GM23338 (cell line): ENCODE measurements at places on chromosomes 13 and 19.

DNA sequence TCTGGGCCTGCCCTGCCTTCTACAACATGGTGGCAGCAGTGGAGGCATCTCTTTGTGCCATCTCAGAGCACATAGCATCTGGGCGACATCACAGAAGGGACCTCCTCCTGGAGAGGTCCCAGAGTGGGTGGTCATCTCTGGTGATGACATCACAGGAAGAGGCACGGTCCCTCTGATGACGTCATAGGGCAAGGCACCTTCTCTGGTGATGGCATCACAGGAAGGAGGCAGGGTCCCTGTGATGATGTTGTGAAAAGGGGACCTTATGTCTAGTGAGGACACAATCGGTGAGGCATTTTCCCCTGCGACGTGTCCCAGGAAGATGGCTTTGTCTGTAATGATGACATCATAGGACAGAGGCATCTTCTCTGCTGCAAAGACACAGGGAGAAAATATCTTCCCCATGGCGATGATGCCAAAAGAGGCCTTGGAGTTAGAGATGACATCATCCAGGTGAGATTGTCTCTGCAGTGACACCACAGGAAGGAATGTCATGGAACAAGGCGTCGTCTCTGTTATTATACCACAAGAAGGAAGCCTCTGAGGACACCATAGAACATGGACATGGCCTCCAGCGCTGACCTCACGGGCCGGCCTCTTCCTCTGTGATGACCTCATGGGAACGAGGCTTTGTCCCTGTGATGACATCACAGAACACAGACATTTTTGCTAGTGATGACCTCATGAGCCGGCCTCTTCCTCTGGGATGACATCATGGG is 10.7 kb downstream of the SHISA7 start:
- DNase-seq: no peak

- DNase-seq: peak; percentile 33
Observed at GRCh38 chr13:110388108-110388943, 81.2 kb downstream of the COL4A2 start.

DNA sequence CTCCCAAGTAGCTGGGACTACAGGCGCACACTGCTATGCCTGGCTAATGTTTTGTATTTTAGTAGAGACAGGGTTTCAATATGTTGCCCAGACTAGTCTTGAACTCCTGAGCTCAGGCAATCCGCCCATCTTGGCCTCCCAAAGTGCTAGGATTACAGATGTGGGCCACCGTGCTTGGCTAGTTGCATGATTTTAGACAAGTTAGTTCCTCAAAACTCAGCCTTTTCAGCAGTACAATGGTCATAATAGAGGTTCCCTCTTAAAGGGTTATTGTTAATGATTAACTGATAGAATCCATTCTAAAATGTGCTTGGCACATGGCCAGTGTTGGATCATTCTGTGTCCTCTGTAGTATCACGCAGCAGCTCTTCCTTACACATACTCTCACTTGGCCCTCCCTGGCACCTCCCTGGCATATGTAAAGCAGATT is 19.5 kb upstream of the IFT88 start:
- no peak for DNase-seq

DNA sequence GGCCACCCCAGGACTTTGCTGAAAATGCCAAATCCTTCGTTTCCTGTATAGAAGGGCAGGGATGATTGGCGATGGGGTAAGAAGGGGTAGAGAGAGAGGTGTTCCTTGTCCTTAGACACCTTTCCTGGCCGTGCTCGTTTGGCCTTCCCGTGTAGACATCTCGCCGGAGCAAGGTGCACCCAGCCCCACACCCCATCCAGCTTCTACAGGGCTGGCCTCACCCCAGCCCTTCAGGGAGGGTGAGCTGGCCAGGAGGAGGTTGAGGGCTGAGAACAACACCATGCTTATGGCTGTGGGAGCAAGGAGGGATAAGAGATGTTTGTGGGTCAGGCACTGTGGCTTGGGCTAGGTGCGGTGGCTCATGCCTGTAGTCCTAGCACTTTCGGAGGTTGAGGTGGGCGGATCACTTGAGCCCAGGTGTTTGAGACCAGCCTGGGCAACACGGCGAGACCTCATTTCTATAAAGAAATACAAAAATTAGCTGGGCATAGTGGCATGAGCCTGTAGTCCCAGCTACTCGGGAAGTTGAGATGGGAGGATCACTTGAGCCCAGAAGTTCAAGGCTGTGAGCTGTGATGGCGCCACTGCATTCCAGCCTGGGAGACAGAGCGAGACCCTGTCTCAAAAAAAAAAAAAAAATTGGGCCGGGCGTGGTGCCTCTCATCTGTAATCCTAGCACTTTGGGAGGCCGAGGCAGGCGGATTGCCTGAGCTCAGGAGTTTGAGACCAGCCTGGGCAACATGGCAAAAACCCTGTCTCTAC is 15.5 kb downstream of the SMARCA4 start:
- no peak for DNase-seq

GRCh38 chr19:32294871-32295438 is 50.5 kb upstream of the ZNF507 start:
- DNase-seq: no peak

DNA sequence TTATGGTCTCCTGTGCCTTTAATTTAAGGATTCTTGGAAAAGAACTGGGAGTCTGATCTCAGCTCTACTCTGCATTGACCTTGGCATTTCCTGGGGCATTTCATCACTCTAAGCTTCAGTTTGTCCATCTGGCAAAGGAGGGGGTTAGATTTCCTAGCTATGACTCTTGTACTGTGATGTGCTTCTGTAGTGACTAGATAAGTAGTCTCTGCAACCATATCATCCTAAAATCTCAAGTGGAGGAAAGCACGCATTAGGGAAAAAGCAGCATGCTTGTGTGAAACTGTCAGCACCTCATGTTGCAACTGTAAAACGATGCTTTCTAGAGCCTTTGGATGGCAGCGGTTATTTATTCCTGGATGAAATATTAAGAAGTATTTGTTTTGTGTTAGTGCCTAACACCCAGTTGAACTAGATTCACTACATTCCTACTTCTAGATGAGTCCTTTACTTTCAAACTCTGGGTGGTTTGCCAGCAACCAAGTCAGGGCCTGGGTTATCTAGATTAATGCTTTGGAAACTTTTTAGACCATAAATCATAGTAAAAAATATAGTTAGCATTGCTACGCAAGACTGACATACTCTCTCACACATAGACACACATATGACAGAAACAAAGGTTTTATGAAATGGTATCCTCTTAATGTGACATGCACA is 6.8 kb downstream of the WDFY2 start:
- DNase-seq: peak; percentile 33

- DNase-seq: no peak
Observed at GRCh38 chr13:41596190-41596589, 138.8 kb downstream of the RGCC start.

GRCh38 chr13:59931621-59932020 is 232.1 kb downstream of the DIAPH3 start:
- no peak for DNase-seq

DNA sequence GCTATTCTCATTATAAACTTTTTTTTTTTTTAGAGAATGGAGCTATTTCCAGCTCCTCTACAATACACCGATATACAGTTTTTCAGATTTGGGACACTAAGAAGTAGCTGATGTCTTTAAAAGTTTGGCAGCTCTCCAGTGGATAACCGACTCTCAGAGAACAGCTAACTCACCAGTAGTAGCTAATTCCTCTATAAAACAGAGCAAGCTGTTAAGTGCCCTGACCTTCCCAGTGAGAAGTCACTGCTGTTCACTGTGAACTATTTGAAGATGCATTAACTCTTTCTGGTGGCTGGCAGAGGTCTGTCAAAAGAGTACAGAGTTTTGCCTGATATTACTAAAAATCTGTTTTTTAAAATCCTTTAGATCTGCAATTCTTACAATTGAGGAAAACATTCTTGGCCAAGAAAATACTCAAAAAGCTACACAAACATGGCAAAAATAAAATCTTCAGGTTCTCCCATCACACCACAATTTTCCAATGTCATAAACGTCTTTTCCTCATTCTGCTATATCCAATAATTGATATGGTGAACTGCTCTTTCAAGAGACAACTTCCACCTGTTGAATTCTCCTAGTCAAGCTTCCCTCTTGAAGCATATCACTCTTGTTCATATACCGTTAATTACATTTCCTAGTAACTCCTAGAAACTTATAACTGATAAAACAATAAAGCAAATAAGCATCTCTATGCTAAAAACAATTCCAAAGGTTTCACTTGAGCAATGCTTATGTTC is 44.2 kb downstream of the TBC1D4 start:
- DNase-seq: no peak

GRCh38 chr13:23321535-23322241 is 111.8 kb downstream of the SACS start:
- no peak for DNase-seq

- no peak for DNase-seq
Observed at GRCh38 chr13:31201341-31202031, 1.7 kb downstream of the B3GLCT start.

DNA sequence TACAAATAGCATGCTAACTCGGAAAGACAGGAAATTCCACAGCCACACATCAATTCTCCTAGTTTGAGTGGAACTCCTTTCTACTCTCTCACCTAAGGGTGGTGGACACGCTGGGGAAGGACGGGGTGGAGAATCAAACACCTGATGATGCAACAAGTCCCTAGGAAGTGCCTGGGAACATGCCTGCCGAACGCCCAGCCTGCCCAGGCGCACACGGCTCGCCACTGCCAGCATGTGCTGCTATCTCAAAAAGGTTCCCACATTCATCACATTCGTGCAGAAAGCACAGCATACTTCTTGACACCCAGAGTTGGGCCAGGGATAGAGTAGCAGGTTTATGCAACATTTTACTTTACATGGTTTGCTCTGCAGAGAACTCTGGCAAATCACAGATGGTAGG is 164.6 kb downstream of the ABCC4 start:
- DNase-seq: no peak

GRCh38 chr13:99265821-99266426 is 7.7 kb upstream of the GPR18 start:
- peak; percentile 70 for DNase-seq

DNA sequence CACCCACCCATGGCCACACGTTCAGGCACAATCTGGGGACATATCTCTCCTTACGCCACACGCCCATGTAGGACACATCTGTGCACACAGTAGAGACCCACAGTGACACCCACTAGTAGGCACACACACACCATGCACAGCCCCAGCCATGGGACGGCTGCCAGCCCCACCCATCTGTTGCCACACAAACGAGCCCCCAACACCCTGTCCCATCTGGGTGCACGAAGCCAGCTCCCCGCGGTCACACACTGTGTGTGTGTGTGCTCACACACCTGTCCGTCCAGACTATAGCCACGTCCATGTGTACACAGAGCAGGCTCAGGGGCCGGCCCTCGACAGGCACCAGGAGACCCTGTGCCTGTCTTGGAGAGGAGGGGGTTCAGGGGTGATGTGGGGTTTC is 10.6 kb downstream of the ERFL start:
- no peak for DNase-seq

- DNase-seq: no peak
Observed at GRCh38 chr13:113091211-113091771, 14.3 kb upstream of the F7 start.

GRCh38 chr13:30805132-30805537 is 69.8 kb downstream of the ALOX5AP start:
- DNase-seq: no peak

DNA sequence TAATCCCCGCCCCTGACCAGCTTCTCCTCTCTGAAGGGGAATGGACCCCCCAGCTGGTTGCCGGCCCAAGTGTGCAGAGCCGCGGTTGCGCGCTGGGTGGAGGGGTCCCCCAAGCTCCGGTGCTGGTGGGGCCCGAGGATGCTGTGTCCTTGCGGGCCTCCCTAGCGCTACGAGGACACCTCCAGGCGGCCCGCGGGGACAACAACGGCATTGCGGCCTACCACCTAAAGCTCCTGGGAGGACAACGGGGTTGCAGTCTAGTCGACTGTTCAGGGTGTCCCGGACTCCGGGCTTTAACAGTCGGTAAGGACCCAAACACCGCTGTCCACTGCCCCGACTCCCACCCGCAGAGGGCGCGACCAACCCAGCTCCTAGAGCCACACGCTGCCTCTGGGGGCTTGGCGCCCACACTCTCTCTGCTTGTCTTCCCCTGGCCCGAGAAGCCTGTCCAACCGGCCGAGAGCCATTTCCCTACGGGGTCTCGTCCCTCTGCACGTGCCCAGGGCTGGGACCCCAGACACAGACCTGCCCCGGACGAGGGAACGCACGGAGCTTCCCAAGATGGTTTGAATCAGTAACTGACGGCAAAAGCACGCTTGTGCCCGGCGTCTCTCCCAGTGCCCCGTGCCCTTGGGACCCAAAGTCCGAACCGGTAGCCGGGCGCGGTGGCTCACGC is 927 bp upstream of the SDHAF1 start:
- peak; percentile 85 for DNase-seq

GRCh38 chr13:80340651-80341100 is 250 bp downstream of the SPRY2 start:
- DNase-seq: no peak

- no peak for DNase-seq
Observed at GRCh38 chr19:15116856-15117255, 9.7 kb downstream of the SYDE1 start.

- DNase-seq: peak; percentile 87
Observed at GRCh38 chr19:48489608-48490216, 20.5 kb downstream of the CYTH2 start.

GRCh38 chr13:44061876-44062275 is 182.2 kb downstream of the LACC1 start:
- DNase-seq: no peak

DNA sequence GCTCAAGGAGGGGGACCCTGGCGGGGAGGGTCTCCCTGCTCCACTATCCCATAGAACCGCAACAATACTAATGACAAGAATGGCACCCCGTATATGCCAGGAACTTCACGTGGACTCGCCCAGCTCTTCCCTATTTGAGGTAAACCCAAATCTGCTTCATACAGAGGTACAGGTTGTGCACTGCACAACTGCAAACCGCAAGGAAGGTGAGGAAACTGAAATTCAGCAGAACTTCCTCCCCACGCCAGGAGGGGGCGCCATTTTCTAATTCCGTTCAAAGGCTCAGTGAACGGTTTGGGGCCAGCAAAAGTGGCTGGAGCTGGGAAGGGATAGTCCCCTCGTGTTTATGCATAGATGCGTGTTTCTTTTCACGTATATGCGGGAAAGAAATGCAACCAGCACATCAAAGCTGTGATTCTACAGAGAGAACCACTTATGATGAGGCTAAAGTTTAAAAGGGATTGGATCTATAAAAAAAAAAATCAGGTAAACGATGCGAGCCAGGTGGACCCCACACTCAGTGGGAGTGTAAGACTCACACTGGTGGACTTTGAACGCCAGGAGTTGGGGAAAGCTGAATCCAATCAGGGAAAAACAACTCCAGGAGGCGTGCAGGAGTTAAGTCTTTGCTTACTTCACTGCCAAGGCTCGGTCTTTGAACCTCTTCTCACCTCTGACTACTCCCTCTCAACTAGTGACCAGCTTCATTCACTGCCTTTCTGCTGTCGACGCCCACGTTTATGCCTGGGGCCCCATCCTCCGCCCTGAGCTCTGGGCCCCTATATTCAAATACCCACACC is 20.3 kb downstream of the C19orf81 start:
- peak; percentile 35 for DNase-seq

GRCh38 chr19:5621945-5622464 is 571 bp downstream of the SAFB2 start:
- peak; percentile 21 for DNase-seq

- no peak for DNase-seq
Observed at GRCh38 chr19:15324791-15325519, 7.4 kb downstream of the BRD4 start.
